ENCODE measurements at places on chromosomes 1 and 21.

DNA sequence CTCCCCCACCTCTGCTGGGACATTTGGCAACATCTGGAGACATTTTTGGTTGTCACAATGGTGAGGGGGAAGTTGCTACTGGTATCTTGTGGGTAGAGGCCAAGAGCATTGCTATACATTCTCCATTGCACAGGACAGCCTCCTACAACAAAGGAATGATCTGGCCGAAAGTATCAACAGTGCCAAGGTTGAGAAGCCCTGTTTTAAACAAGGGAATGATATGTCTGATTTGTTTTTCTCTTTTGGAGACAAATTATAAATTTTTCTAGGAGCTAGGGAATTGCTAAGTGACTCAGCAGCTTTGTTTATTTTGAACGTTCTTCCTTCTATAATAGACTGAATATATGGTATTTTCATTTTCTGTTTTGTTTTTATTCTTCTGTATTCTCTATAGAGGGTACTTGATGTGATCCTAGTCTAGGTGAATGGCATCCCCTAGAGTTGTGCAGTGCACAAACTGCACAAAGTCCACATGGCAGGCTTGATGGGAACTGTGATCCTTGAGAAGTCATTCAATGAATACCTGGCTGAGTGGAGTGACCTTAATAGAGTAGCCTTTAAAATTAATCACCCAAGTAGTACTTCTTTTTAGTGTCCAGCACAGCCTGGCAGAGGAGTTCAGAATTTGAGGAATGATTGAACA lies 288.6 kb upstream of the USP24 start:
- DNase-seq: no peak

DNA sequence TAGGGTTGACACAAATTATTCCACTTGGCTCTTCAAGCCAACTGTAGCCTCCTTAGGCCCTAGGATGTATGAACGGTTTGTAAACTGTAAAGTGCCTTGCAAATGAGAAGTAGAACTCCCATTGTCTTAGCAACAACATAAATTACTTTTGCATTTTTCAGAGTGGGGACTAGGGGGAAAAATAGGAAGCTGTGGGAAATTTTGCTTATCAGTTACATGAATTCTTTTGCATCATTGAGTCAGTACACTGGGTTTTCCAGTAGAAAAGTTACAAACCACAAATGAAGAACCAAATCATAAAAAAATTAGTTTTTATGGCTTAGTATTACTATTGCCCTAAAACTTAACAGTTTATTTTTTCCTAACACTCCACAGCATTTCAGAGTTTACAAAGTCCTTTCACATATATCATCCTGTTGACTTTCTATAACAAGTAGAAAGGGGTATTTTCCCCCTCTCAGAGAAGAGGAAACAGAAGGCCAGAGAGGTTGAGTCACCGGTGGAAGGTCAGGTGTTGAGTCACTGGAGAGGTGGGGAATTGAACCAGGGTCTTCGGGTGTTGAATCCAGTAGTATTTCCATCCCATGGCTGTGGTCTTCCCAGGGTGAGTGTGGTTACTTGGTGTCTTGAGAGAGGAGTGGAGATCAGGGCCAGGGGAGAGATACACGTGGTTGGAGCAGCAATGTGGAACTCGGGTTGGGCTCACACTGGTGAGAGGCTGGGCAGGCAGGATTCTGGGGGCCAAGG lies 71.9 kb upstream of the USP24 start:
- no peak for DNase-seq

DNA sequence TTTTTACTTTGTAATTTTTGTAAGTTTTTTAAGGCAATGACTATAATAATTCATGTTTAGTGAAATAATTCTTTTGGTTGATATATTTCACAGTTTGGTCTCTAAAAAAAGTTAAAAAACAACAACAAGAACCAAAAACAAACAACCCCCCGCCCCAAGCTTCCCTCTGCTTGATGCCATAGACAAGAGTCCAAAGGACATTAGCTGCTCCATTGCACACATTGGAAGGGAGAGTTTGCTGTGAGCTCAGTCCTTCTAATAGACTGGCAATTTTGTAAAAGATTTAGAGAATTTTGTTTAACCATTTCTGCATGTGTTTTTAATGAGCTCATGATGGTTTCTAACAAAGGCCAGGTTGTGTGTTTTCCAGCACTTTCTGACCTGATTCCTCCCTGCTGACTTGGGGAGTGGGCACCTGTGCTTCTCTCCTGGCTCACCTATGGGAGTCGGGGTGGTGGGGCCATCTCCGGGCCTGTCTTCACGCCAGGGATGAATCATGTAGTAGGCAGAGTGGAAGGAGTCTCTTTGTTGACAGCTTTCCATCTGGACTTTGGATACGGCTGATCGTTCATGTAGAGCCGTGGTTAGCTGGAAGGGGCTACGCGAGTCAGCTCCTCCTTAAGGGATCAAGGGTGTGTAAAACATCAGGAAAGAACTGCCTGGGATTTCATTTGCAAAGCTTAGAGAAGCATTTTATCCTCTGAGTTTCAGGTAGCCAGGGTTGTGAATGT lies 14.1 kb downstream of the ZBTB18 start:
- DNase-seq: no peak

DNA sequence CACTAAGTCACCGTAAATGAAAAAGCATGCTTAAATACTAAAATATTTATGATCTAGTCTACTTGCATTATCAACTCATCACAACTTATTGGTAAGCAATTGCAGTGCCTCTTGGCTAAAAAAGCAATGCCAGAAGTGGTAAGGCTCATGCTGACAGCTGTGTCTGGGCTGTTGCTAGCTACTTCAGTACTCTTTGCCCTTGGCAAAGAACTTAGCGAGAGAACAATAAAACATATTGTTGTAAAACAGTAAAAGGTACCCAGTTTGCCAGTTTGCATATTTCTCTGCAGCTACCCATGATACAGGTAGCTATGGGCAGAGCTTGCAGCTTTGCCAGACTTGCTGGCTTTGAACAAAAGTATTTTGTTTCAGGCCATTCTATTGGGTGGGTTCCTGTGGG lies 73.1 kb downstream of the ATP6V1G3 start:
- DNase-seq: no peak

- no peak for DNase-seq
These were observed 41.3 kb downstream of the ARID4B start for GRCh38 chr1:235286667-235287066.

- DNase-seq: no peak
These were observed 107.6 kb downstream of the PLXNA2 start for GRCh38 chr1:208136459-208137182.

DNA sequence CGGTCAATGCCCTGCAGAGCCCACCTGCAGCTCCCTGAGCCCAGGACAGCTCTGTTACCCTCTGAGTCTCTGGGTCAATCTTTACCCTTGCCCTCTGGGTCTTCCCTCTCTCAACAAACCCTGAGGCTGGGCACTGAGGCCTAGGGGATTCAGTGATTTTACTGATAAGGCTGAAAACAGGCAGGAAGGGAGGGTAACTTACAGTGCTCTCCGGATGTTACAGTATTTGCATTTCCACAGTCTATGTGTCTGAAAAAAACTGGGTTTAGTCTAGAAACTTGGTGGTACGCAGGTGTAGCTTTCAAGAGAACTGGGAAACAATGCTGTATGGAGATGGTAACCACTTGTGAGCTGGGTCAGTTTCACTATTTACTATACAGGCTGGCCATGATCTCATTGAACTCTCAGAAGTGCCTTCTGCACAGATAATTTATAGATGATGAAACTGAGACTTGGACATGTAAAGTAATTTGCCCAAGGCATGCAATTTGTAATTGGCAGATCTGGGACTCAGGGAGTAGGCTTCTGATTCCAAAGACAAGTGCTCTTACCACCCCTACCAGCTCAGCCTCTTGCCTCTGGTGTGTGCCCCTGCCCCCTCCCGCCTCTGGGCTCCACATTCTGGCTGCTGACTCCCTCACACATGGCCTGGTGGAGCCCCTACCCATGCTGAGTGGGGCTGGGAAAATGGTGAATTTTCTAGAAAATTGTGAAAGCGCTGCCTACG lies 48.8 kb downstream of the TENT5C start:
- no peak for DNase-seq

Measured in Ammon's horn (tissue), 1 donor.